ENCODE measurements at places on chromosomes 11 and 22. TPM values are rescaled to one million over a fixed set of nuclear protein-coding genes. Genes with fewer than 3 reads are reported as not detected.

Gene SRRD
- polyA plus RNA-seq: 32.1 TPM

Gene TSPAN18
- polyA plus RNA-seq: 87.2 TPM

DNA sequence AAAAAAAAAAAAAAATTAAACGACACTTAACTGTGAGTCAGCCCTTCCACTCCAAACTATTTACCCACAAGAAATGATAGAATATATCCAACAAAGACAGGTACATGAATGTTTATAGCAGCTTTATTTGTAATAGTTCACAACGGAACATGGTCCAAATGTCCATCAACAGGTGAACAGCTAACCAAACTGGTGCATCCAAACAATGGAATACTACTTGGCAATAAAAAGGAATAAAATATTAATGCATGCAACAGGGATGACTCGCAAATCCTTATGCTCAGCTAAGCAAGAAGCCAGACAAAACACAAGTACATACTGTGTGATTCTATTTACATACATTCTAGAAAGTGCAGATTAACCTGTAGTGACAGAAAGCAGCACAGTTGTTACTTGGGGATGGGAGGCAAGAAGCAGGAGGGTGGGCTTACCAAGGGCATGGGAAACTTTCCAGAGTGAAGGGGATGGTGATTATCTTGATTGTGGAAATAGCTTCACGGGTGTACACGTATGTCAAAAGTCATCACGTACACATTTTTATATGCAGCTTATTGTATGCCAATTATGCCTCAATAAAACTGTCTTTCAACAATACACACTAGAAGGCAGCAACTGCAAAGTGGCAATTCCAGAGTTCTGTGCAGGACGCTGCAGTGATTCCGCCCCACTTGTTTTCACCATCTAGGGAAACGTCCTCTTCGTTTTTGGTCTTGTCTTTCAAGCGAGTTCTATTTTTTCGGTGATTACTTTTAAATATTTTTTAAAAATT, 6.7 kb upstream of the SF1 start:
- no peak for DNase-seq

DNA sequence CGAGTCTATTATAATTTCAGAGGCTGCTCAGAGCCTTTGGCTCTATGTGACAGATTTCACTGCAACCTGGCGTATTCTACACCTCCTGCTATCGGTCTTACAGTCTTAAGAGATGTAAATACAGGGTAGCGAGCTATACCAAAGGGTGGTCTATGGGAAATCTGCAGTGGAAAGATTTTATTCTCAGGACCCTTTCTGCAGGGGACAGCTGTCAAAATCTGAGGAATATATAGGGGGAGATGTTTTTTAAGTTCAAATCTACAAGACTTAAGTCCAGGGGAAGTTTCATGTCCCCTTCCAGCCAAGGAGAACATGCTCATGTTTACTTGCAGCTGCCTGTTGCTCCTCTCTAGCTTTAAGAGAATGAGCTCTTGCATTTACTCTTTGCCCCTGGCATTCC, 62.7 kb downstream of the MICAL2 start:
- DNase-seq: no peak

DNA sequence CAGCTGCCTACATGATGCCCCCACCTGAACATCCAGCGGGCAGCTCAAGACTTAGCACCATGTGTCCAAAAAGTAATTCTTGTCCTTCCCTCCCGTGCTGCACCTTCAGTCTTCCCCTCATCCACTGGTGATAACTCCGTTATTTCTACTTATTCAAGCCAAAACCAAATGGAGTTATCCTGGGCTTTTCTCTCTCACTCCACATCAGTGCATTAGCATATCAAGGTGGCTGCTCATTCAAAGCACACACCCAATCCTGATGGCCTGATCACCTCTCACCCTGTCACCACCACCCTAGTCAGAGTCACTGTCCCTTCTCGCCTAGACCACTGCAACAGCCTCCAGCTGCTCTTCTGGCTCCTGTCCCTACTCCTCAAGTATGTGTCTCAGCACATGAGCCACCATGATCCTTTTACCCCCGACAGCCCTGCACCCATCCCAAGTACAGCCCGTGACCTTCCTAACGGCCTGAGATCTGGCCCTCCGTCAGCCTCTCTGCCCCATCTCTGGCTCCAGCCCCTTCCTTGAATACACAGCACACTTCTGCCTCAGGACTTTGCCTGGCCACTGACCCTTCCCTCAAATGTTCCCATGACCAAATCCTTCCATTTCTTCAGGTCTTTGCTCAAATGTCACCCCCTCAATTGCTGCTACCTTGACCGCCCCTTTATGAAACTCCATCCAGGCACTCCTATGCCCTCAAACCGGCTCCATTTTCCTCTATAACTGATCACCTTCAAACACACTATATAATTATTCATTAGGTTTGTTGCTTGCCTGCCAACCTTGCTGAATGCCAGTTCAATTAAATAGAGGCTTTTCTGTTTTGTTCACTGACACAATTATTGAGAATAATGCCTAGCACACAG, 19.7 kb upstream of the SLC25A1 start:
- DNase-seq: no peak

DNA sequence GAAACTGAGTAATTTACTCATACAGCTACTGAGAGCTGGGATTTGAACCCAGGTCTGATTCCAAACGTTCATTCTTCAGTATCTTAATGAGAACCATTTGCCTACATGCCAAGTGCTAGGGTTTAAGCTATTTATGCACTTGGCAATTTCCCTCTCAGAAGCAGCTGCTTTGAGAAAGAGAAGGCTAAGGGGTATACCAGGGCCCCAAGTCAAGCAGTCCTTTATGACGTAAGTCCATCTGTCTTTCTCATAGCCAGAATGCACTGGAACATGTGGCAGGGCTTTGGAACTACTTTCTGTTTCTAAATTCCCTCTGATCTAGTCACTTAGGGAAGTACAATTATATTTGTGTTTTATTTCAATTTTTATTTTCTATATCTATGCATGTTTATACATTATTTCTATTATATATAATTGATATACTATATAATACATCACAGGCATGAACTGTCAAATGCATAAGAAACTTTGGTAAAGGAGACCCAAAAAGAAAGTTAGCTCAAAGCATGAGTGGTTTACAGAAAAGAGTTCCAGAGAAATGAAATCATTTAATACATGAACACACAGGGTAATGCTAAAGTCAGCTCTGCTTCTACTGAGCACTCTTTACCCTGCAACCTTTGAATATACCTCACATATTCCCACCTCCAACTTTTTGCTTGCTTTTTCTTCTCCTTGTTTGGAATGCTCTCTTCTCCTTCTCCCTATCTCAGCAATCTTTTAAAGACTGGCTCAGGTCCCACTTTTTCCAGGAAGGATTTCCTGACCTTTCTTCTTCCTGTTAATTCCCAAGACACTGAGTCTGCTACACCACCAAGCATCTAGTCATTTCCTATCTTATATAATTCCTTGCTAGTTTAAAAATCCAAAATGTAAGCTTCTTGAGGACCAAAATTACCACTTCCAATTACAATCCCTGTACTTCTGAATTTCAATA, 80.5 kb upstream of the GDPD4 start:
- peak; percentile 36 for DNase-seq

DNA sequence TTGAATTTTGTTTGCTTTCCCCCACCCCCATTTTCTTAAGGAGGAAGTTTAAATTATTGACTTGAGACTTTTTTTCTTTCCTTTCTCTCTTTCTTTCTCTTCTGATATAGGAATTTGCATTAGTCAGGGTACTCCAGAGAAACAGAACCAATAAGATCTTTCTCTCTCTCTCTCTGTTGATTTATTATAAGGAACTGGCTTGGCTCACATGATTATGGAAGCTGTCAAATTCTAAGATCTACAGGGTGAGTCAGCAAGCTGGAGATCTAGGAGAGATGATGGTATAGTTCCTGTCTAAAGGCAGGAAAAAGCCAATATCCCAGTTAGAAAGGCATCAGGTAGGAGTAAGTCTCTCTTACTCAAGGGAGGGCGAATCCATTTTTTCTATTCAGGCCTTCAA, 64.0 kb downstream of the CCDC81 start:
- no peak for DNase-seq
